CD4-positive, alpha-beta T cell treated with Interleukin-6 at 100 ng/mL for 8 hours (primary cell): ENCODE measurements at places on chromosomes 11 and 22.
A peak's percentile ranks its signal among the peaks of the same experiment; 100 is the strongest.

DNA sequence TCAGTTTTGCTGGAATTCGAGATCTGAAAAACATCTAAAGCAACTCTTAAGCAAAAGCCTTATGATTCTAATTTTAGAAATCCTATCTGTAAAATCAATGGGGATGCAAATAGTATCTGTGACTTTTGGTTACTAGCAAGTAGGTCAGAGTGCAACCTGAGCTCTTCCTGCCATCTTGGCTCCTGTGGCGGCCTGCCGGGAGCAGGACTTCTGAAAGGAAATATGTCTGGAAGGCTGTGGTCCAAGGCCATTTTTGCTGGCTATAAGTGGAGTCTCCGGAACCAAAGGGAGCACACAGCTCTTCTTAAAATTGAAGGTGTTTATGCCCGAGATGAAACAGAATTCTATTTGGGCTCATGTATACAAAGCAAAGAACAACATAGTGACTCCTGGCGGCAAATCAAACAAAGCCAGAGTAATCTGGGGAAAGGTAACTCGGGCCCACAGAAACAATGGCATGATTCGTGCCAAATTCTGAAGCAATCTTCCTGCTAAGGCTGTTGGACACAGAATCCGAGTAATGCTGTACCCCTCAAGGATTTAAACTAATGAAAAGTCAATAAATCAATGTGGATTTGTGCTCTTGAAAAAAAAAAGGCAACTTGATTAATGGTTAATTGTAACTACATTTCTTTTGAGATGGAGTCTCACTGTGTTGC lies 1.7 kb downstream of the SAMM50 start:
- no peak for DNase-seq

DNA sequence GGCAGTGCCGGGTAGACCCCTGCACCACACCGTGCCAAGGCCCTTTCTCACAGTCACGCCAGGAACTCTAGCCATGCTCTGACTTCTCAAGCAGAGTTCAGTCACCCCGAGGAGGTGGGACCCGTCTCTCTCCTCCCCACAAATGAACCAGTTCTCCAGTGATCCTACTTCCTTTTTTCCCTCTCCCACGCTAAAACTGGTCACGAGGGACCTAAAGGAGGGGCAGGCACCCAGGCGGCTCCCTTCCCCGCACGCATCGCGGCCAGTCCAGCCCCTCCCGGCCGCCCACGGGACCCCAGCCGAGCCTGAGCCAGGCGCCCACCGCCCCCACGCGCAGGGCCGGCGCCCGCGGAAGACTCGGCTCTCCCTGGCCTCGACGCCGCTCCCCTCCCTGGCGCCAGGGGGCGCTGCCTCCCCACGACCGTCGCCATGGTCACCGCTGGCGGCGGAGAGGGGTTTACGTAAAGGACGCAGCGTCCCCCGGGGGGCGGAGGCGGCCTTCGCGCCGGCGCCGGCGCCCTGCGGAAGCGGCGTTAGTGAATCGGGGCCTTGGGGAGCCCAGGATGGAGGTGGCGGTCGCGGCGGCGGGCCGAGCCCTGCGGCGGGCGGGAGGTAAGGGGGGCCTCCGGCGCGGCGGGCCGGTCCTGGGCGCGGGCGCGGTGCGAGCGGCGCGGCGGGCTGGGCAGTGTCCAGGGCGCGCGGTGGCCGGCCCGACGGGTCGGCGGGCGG lies at the start of gene DAGLA:
DAGLA (plus strand) TSS at position 499 of the 729 bp plus-strand sequence. CDS start 39,765 bp downstream, outside the sequence.
- peak; percentile 68 for DNase-seq

DNA sequence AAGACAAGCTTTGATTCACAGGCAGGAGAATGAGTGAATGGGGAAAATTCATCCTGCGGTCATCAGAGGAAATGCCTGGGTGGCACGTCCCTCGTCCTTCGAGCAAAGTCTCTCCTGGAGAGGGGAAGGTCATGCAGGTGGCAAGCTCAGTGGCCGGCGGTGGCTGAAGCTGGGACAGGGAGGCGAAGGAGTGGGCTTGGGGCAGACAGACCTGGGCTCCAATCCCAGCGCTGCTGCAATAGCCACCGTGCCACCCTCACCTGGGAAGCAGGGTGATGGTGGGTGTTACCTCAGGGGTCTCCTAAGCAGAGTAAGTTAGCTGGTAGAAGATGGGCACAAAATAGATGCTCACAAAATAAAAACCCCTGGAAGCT lies 22.4 kb upstream of the CACNG2 start:
- no peak for DNase-seq

DNA sequence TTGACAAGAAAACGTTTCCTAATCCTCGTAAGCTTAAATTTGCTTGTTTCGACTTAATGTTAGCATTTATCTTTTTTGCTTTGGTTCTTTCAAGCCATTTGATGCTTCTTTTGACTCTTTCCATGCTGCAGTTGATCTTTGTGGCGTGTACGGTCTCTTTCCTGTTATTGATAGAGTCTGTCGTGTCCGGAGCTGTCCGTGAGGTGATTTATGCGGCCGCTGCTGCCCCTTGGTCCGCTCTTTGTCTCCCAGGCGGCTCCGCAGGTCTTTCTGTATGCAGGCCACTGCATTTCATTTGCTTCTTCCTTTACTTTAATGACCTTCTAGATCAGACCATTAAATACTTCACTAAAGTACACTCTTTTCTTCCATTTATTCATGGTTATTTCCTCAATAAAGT lies 50.3 kb downstream of the TBC1D22A start:
- DNase-seq: no peak

- DNase-seq: no peak
These were observed 1.5 kb downstream of the GALNT18 start for GRCh38 chr11:11620173-11620920.

GRCh38 chr11:68962527-68963250 lies 18.1 kb downstream of the MRGPRD start:
- DNase-seq: peak; percentile 53
